Fibroblast of the aortic adventitia (primary cell): ENCODE measurements at places on chromosomes 5 and 9. TPM values are rescaled to one million over a fixed set of nuclear protein-coding genes. Genes with fewer than 3 reads are reported as not detected.

Gene PRSS3
- total RNA-seq: 5.7 and 145 TPM in 2 replicates

Gene CXCL14
- 0.18 and 0.33 TPM in 2 replicates for total RNA-seq

Gene IRX1
- 7.9 and 8.0 TPM in 2 replicates for total RNA-seq

Gene OBP2B
- not detected in 2 replicates for total RNA-seq

Gene ABL1
- total RNA-seq: 55.5 and 73.3 TPM in 2 replicates

Gene RMND5B
- total RNA-seq: 11.8 and 25.8 TPM in 2 replicates

Gene NPR3
- 2.8 and 23.7 TPM in 2 replicates for total RNA-seq

Gene PCDHB4
- 0.09 and 0.65 TPM in 2 replicates for total RNA-seq

Gene IL4
- total RNA-seq: 0.36 TPM in 1 of 2 replicates, not detected in the other

Gene MORN5
- not detected in 2 replicates for total RNA-seq

Gene FGD3
- total RNA-seq: not detected in 2 replicates

Gene PCDHB10
- total RNA-seq: 0.36 and 0.41 TPM in 2 replicates

Gene RASEF
- 0.27 and 0.41 TPM in 2 replicates for total RNA-seq

Gene TJP2
- total RNA-seq: 61.7 and 105 TPM in 2 replicates

Gene DMXL1
- total RNA-seq: 57.6 and 152 TPM in 2 replicates

Gene NDFIP1
- 36.3 and 71.4 TPM in 2 replicates for total RNA-seq

Gene SPATA31C1
- total RNA-seq: not detected in 2 replicates

Gene POU5F2
- total RNA-seq: 1.2 and 3.1 TPM in 2 replicates

Gene PLEKHG4B
- total RNA-seq: not detected in 2 replicates

Gene ZNG1A
- 32.5 and 39.2 TPM in 2 replicates for total RNA-seq

Gene SNCAIP
- 0.18 and 0.57 TPM in 2 replicates for total RNA-seq

Gene TMEM252
- total RNA-seq: not detected in 2 replicates

Gene SH3RF2
- total RNA-seq: 0.49 and 6.7 TPM in 2 replicates

Gene EGFL7
- 2.4 and 5.6 TPM in 2 replicates for total RNA-seq

Gene FST
- total RNA-seq: 80.2 and 104 TPM in 2 replicates

Gene TOR2A
- 1.2 and 4.8 TPM in 2 replicates for total RNA-seq

Gene LECT2
- not detected in 2 replicates for total RNA-seq

Gene DRD1
- total RNA-seq: 0.18 TPM in 1 of 2 replicates, not detected in the other

Gene DBH
- not detected in 2 replicates for total RNA-seq

Gene KIF24
- total RNA-seq: 0.74 and 8.2 TPM in 2 replicates

Gene SRD5A1
- total RNA-seq: 5.1 and 12.0 TPM in 2 replicates

Gene MACROH2A1
- 116 and 132 TPM in 2 replicates for total RNA-seq

Gene PCDHB5
- total RNA-seq: 0.45 and 0.57 TPM in 2 replicates

Gene UBE2QL1
- under 0.01 and 0.25 TPM in 2 replicates for total RNA-seq

Gene KLHL3
- total RNA-seq: 1.3 and 3.0 TPM in 2 replicates

Gene GMCL2
- not detected in 2 replicates for total RNA-seq

Gene LHX3
- total RNA-seq: not detected in 2 replicates

Gene FAM221B
- total RNA-seq: not detected in 2 replicates
